ENCODE measurements at places on chromosomes 2 and 18.

GRCh38 chr18:12694032-12694431, 8.5 kb downstream of the CEP76 start:
- DNase-seq, result no peak

- DNase-seq, result no peak
These were observed 42.4 kb upstream of the DDX18 start for GRCh38 chr2:117771969-117772630.

DNA sequence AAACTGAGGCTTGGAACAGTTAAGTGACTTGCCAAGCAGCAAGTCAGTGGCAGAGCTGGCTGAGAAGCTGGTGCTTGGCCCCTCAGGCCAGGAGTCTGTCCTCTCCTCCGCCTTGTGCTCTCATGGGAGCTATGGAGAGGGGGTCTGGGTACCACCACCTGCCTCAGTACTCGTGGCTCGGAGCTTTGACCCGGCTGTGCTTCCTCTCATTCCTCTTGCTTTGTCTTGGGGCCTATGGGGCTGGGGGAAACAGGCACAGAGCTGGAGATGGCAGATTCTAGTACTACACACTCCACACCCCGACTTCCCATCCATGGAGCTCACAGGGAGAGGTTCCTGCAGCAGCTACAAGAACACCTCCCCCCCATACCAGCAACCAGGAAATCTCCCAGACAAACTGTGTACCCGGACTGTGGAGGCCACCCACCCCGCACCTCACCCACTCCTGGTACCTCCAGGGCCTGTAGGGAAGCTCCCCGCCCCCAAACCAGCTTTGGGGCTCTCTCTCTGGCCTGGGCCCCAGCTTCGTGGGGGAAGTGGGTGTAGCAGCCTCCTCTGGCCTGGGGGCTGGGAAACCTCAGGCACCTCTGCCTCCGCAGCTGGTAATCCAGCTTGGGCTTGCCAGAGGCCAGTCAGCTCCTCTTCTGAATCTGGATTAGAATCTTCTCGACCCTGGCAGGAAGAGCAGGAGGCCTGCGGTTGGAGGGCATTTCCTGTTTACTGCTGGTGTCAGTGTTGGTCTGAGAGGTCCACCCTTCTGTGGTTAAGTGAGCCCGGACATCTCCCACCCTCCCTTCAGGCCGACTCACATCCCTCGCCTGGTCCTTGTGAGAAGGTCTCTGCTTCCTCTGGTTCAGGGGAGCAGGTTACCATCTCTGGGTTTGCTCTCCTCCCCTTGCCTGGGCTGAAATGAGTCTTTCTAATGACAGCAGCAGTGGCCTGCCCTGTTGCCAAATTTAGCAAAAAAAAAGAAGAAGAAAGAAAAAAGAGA, 22.3 kb upstream of the RHOB start:
- DNase-seq, result no peak

- no peak for DNase-seq
These were observed 29.4 kb downstream of the ITM2C start for GRCh38 chr2:230893841-230894781.

DNA sequence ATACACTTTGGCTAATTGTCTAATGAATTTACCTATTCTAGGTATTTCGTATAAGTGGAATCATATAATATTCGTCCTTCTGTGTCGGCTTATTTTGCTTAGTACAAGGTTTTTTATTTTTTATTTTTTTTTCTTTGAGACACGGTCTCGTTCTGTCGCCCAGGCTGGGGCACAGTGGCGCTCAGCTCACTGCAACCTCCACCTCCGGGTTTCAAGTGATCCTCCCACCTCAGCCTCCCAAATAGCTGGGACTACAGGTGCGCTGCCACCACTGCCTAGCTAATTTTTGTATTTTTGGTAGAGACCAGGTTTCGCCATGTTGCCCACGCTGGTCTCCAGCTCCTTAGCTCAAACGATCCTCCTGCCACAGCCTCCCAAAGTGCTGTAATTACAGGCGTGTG, 38.2 kb downstream of the PCBP1 start:
- no peak for DNase-seq

Measured in D341Med (cell line).